Lung microvascular endothelial cell (primary cell): ENCODE measurements at places on chromosomes 4 and X. TPM values are rescaled to one million over a fixed set of nuclear protein-coding genes. Genes with fewer than 3 reads are reported as not detected.

RBM10 gene
- total RNA-seq: 32.0 and 41.9 TPM in 2 replicates

CACNA1F gene
- total RNA-seq: under 0.01 TPM in 1 of 2 replicates, not detected in the other

HTRA3 gene
- 1.2 and 2.6 TPM in 2 replicates for total RNA-seq

CLIC2 gene
- total RNA-seq: 8.9 and 11.7 TPM in 2 replicates

LRCH2 gene
- 5.4 and 15.3 TPM in 2 replicates for total RNA-seq

TMSB15A gene
- total RNA-seq: 0.20 and 1.1 TPM in 2 replicates

ANK2 gene
- 35.1 and 55.8 TPM in 2 replicates for total RNA-seq

DNA sequence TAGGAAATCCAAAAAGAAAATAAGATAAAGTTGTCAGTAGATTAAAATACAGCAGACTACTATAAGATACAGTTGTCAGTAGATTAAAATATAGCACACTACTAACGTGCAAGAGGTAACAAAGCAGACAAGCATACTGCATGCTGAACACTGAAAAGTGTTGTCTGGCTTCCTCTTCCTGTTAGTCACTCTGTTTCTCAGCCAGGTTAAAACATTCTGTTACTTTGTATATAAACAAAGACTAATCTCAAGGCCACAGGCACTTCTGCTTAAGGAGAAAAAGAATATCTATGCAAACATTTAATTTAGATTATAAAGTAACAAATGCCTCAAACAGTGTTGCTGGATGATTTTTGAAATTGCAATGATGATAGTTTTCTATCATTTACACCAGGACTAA, 41.0 kb upstream of the SCD5 start:
- peak; percentile 33 for DNase-seq

GRCh38 chr4:36313301-36313700, 31.9 kb downstream of the DTHD1 start:
- no peak for DNase-seq

DNA sequence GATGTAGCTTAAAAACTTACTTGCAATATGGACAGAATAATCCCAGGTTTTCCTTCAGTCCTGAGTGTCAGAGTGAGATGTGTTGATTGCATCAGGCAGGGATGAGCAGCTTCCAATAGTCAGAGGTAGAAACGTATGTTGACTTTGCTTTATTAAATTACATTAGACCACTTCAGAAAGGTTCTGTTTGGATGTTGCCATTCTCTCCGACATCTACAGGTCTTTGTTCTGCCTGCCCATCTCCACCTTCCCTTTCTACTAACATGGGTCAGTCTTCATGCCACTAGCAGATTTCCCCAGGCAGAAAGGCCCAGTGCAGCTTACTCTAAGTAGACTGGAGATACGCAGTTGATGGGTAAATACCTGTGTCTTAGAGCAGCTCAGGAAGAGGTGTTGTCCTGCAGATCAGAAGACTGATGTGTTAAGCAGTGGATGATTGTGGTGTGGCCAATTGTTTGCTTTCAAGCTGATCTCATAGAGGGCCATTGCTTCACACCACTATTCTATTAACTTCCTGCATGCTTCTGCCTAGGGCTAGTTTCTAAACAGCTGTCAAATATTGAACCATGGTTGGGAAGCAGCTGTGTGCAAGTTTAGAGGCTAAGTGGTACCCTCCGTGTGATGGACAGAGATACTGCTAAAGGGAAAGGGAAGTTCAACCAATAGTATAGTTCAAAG, 1.8 kb downstream of the FRMPD4 start:
- no peak for DNase-seq

DNA sequence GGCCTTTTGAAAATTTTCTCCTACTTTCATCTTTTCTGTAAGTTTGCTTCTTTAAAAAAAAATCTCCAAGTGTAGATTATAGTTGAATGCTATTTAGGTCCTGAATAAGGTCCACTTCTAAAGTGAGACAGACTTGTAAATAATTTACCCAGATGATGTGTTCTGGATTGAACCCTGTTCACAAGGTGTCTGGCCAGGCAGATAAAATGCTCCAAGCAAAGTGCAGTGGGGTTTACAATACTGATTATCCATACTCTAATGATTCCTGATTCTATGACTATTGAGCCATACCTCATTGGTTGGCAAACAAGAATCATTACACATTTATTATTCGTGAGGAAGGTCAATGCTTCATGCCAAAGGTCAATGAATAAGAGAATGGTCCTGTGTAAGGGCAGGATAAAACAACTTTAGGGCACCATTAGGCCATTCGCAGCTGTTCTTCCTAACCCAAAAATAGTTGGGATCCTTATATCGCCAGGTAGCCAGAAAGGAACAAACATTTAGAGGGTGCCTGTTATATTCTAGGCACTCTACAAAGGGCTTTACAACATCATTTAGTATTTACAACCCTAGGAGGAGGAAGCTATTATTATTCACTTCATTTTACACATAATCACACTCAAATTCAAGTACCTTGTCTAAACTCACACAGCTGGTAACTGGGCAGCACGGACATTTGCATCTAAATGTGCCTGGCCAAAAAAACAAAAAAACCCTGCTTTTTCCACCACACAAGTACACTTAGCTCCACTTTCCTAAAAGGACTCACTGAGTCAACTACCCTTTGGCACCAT, 18.6 kb upstream of the SAT1 start:
- DNase-seq: no peak

- DNase-seq: no peak
Measured at GRCh38 chr4:44738615-44739014, 12.3 kb upstream of the GNPDA2 start.

DNA sequence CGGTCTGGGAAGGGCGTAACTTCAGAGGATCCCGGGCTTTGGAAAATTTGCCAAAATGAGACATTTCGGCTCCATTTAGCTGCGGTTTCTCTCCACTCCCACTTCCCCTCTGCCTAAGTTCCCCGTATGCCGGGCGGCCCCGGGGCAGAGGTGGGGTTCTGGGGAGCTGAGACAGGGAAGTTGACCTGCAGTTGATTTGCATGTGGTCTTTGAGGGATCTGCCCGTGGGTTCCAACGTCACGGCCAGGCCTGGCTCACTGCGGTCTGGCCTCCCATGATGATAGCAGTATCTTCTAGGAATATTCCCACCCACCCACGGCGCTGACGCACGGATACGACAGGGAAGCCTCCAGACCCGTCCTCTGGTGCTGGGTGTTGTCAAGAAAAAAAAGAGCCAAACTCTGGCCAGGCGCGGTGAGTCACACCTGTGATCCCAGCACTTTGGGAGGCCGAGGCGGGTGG, 27.3 kb upstream of the CRLF2 start:
- DNase-seq: no peak

- DNase-seq: no peak
Measured at GRCh38 chr4:69594382-69594781, 45.1 kb downstream of the UGT2A2 start.

DNA sequence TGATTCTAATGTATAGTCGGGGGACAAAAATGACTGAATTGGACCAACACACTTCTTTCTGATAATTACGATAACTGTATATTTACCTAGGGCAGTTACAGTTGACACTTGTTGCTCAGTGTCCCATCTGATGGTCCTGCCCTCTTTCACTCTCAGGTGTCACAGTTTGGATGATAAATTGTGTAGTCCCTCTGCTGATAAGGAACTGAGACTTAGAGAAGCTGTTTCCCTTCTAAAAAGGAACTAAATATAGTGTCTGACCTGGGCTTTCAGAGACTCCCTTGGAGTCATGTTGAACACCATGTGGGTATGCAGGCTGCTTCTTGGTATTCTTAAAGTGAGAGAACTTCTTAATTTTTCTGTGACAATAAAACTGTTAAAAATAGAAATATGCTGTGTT, 23.7 kb upstream of the PNPLA4 start:
- no peak for DNase-seq

- DNase-seq: peak; percentile 28
Measured at GRCh38 chrX:35380808-35381700, 417.1 kb upstream of the MAGEB16 start.

- peak; percentile 90 for DNase-seq
Measured at GRCh38 chr4:124433500-124433899, 279.0 kb downstream of the ANKRD50 start.
